ENCODE measurements at places on chromosomes 6 and 20. TPM values are rescaled to one million over a fixed set of nuclear protein-coding genes. Genes with fewer than 3 reads are reported as not detected.

The SALL4 gene
- total RNA-seq: 0.61 TPM

The LPIN3 gene
- 18.9 TPM for total RNA-seq

The RAET1E gene
- 28.9 TPM for total RNA-seq

The COL12A1 gene
- total RNA-seq: 110 TPM

The SIRPB2 gene
- 1.3 TPM for total RNA-seq

The OPRM1 gene
- total RNA-seq: not detected

GRCh38 chr6:149065658-149066556 is 251.6 kb upstream of the TAB2 start:
- DNase-seq: no peak

DNA sequence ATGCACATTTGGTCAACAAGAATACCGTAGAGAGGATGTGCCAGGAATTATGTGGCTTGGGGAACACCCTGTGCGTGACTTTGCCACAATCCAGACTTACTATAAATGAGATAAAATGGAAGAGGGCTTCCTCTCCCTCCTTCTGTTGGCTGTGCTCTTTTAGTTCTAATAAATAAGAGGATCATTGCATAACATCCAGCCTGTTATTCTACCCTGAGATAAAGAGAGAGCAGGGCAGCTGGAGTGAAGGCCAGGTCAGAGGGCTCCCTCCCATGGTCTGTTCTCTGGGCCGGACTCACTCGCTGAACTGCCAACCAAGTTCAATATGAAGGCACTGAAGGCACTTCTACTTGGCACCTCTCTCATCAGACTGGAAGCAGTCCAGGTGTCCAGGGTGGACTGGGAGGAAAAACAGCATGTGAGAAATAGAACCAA is 91.7 kb downstream of the MTFR2 start:
- no peak for DNase-seq

DNA sequence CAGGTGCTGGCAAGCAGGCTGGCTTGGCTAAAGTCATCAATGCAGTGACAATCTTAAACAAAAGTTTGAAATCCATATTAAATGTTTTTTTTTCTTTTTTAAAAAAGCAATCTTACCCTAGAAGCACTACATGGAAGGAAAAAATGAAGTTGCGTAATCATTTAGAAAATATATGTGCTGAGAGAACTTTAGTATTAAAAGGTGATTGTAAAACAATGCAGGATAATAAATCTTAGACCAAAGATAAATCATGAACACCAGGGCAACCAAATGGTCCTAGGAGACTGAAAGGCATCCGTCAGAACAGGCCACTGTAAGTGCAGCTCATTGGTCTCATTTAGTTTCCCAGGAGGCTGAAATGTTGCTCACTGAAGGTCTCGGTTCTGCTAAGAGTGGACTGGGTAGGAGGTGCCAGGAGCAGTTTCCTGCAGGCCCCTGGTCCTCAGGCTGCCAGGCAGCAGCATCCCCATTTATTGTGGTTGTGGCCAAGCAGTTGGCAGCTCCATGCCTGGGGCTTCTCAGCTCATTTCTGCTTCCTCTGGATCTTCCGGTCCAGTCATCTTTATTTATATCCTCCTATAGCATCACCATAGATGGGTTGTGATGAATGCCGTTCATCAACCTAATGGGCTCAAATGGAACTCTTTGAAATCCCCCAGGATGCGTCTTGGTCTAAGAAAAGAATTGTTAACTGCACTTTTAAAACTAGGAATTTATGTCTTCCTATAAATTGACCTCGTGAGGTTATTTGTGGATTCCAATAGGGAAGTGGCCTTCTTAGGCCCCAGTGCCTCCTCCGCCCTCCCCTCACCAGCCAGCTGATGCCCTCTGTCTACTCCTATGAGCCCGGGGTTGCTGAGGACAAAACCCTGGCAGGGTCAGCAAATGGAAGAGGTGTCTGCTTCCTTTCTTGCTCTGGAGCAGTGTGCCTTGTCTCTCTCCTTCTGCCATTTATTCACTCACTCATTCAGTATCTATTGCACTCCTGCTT is 269.0 kb downstream of the UST start:
- DNase-seq: no peak

DNA sequence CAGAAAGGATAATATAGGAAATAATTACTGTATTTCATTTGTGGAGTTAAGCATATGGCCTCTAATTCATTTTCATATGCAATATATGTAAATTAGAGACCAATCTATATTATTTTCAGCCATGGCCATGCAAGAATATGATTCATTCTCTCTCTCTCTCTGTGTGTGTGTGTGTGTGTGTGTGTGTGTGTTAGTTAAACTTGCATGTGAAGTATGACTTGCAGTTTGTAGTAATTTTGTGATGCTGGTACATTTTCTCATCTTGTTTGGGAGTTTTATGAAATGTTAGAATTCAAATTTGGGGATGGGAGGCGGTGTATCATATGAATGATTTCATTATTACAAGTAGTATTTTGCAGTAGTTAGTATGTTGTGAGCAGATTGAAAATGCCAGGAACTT is 74.8 kb downstream of the JARID2 start:
- no peak for DNase-seq

- DNase-seq: no peak
Measured at GRCh38 chr20:2460752-2461424, 9.7 kb downstream of the SNRPB start.

GRCh38 chr6:3385660-3386151 is 71.1 kb downstream of the SLC22A23 start:
- DNase-seq: no peak

GRCh38 chr6:108560463-108561308 is at the start of gene FOXO3:
FOXO3 (plus strand) TSS chr6:108560917; CDS start chr6:108561209, 292 bp downstream.
- DNase-seq: peak; percentile 89

DNA sequence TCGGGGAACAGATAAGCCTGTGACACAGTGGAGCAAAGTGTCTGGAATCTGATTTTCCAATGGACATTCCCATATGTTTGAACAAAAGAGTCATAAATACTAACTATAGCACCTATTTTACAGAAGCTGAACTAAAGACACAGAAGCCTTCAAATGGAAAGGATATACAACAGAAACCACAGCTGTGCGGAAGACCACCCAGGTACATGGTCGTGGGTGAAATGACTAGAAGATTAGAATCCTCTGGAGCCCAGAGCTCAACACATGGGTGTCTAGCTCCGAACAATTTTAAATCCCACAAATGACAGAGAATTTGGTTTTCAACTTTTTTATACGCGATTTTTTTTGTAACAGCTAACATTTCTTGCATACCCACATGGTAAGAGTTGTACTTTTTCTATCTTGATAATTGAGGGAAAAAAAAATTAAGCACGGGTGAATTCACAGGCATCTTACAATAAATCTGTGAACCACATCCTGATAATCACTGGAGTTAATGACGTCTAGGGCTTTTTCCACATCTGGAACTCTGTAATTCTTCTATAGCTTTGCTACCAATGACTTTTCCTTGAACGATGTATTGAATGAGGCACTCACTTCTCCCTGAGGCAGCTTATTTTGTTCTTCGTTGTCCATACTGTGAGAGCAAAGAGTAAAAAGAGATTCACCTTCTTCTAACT is 271.1 kb upstream of the AGPAT4 start:
- DNase-seq: no peak

- DNase-seq: peak; percentile 82
Measured at GRCh38 chr20:43752561-43753301, 25.9 kb upstream of the GTSF1L start.

GRCh38 chr6:119060255-119060907 is 18.1 kb downstream of the FAM184A start:
- no peak for DNase-seq

GRCh38 chr6:127482325-127482724 is 23.1 kb upstream of the KIAA0408 start:
- no peak for DNase-seq

Data from MCF 10A (cell line).